ENCODE measurements at places on chromosomes 13 and 19.

DNA sequence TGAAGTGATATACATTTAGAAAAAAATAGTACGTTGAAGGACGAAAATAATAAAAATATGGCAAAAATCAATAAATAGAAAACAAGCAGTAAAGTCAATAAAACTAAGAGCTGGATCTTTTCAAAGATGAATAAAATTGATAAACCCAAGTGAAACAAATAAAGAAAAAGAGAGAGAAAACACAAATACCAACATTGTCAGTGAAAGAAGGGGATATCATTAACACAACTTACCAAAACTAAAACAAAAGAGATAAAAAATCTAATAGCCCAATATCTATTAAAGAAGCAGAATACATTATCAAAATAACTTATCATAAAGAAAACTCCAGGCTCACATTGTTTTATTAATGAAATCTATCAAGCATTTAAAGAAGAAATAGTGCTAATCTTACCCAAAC is 675.1 kb downstream of the UQCRFS1 start:
- DNase-seq, result no peak

- DNase-seq, result no peak
These were observed 11.1 kb downstream of the SLC44A2 start for GRCh38 chr19:10636304-10636972.

- no peak for DNase-seq
These were observed 22.1 kb downstream of the CD70 start for GRCh38 chr19:6568816-6569215.

DNA sequence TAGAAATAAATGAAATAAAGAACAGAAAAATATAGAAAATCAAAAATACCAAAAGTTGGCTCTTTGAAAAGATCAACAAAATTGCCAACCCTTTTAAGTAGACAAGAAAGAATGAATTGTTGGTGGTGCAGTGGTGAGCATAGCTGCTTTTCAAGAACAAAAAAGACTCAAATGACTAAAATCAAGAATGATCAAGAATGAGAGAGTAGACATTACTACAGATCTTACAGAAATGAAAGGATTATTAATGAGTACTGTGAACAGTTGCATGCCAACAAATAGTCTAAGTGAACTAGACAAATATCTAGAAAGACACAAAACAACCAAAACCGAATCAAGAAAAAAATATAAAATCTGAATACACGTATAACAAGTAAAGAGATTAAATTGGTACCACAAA is 53.9 kb downstream of the FNDC3A start:
- no peak for DNase-seq

DNA sequence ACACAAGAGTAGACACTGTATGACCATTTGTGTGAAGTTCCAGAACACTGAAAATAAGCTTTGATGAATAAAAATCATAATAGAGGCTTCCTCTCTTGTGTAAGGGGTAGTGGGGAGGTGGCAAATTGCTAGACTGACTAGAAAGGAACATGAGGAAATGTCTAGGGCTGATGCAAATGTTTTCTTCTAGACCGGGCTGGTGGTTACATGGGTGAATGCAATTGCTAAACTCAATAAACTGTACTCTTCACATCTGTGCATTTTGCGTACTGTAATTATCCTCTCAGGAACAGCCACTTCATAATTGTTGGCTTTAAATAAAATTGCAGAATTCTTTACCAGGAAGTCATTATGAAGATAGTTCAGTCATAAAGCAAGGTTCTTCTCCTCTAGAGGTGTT is 5.2 kb upstream of the KBTBD7 start:
- no peak for DNase-seq

DNA sequence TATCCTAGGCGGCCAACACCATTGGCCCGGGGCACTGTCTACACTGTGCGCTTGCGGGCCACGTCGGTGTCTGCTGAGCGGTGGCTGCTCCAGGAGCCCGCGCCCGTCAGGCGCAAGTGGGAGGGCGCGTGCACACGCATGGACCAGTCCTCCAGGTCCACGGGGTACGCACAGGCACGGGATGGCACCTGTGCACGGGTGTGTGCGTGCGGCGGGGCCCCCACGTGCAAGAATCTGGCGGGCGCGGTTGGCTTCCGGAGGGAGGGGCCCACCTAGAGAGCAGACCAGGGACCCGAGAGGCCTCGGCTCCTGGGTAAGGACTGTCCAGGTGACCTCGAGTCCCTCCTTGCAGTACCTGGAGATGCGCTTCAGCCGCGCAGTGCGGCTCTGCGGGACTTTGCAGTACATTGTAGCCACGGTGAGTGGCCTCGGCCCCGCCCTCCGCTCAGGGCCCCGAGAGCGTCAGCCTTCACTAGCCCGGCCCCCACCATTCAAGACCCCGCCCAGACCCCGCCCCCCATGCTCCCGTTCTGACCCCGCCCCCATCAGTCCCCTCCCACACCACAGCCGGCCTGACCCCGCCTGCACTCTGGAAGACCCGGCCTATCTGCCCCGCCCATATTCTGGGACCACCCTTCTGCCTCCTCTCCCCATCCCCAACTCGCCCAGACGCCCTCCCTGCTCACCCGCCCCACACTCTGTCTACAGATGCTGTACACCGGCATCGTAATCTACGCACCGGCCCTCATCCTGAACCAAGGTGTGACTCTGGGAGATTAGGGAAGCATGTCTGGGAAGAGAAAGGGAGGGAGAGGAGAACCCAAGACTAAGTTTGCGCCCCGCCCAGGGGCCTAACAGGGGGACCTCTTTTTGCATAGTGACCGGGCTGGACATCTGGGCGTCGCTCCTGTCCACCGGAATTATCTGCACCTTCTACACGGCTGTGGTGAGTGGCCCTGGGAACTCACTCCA is 2.3 kb downstream of the SLC5A5 start:
- DNase-seq, result no peak

DNA sequence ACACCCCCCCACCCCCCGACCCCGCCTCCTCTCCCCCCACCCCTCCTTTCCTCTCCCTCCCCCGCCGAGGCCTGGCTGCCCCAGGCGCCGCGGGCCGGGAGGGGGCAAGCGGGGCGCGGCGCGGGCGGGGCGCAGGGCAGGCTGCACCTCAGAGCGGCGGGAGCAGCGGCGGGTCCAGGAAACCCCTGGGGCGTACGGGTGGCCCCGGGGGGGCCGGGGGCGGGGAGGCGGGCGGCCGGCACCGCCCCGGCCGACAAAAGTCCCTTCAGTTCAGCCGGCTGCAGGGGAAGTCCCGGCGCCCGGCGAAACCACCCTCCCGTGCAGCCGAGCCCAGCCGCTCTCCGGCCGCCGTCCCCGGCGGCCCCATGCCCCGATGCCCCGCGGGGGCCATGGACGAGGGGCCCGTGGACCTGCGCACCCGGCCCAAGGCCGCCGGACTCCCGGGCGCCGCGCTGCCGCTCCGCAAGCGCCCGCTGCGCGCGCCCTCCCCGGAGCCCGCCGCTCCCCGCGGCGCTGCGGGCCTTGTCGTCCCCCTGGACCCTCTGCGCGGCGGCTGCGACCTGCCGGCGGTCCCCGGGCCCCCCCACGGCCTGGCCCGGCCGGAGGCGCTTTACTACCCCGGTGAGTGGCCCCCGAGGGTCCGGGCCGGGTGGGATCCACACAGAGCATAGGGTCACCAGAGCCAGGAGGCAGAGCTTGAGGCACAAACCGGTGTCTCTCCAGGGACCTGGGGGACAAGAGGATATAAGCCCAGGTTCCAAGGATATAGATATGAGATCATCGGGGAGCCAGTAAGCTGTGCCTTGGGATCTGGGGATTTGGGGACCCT is at the start of gene BCL3:
TSS of gene BCL3 (plus strand) at position 283 of the 829 bp plus-strand sequence. CDS start at position 366, 83 bp downstream.
- no peak for DNase-seq

DNA sequence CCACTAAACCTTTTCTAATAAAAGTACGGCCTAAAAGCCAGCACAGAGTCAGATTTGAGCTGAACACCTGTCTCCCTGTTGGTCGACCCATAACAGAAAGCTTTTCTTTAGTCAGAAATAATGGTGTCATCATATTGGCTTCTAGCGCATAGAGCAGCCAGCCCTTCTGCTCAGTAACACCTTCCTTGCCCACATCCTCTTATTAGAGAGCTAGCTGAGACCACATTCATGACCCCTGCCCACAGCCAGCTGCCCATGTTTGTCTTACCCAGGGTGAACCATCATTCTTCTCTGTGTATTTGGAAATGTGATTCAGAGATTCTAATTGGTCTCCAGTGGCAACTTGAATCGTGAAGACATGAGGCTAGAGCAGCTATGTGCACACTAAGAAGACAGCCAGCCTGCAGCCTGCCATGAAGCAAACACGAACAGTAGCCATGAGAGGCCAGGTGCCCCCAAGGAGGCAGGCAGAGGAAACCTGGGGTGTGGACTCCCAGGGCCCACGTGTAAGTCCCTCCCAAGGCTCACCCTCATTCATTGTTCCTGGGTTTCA is 82.3 kb upstream of the PDCD5 start:
- no peak for DNase-seq

DNA sequence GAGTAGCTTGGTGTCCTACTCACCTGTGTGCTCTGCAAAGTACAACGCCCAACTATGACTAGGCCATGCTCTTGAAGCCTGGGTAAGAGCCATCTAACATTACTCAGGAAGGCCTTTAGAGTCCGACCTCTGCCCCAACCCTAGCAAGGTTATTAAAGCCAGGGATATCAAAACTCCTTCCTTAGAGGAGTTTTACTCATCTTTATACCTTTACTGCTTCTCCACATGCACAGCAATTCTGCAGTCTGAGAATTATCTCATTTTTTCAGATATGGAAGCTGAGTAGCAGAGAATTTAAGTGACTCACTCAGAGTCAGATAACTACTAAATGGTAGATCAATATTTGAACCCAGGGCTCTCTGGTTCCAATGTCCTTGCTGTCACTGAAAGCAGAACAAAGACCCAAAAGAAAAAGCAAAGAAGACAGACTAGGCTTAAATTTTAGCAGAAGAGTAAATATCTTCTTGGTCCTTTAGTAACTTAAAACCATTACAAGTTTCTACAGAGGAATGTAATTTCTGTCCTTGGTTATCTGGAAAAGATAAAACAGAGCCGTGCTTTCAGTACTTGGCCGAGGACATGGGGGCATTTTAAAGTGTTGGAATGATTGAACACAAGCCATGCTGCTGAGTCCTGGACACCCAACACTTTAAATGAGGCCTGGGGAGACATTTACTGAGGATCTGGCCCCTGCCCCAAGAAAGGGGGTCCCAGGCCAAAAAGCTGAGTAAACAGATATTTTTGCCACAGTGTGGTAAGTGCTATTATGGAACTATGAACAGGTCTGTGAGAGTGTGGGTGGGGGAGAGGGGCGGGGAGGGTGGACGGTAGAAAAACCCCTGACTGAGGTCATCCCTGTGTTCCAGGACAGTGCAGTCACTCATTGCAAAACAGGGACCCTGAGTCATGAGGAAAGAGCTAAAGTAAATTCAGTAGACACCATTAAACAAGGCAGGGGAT is 18.4 kb upstream of the KPNA3 start:
- DNase-seq, result no peak

DNA sequence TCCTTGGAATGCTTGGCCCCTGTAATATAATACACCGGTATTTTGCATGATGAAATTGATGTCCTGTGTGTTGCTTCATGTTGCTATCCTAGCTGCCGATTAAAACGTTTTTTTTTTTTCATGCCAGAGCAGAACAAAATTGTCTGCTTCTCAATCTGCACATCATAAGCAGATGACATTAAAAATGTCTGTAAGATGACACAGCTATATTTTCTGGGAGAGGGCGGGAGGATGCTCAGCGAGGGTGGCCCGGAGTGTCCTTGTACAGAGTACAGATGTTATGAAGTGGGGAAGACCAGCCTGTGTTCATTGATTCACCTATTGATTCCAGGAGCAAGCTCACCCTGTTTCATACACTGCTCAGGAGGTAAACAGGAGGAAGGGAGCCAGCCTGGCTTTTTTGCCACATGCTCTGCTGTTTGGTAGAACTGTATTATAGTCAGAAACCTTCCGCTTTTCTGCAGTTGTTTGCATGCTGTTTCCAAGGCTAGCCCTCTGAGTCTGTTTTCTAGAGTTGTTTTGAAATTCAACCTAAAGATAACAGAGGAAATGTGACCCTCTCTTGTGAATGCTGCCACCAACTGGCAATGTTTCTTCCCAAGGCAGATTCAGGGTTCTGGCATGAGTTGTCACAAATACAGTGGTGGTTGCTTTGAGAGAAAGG is 4.7 kb upstream of the IRS2 start:
- DNase-seq, result no peak

DNA sequence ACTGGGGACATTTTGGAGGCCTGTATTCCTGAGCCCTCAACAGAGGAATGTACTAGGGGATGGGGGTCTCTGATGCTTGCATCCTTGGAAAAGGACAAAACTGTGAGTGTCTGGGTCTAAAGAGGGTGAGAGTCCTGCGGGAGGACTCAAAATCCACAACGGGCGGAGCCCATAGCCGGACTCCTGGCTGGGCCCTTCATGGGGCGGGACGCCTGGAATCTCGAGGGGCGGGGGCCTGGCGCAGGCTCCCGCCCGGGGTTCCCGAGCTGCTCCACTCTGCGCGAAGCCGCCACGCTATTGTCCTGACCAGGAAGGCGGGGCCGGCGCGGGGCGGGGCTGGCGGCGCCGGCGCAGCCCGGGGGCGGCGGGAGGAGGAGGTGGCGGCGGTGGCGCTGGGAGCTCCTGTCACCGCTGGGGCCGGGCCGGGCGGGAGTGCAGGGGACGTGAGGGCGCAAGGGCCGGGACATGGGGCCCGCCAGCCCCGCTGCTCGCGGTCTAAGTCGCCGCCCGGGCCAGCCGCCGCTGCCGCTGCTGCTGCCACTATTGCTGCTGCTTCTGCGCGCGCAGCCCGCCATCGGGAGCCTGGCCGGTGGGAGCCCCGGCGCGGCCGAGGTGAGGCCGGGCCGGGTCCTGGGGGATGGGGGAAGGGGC is at the start of gene APLP1:
TSS of gene APLP1 (plus strand) at position 403 of the 651 bp plus-strand sequence. CDS start at position 466, 63 bp downstream.
- DNase-seq, result no peak

DNA sequence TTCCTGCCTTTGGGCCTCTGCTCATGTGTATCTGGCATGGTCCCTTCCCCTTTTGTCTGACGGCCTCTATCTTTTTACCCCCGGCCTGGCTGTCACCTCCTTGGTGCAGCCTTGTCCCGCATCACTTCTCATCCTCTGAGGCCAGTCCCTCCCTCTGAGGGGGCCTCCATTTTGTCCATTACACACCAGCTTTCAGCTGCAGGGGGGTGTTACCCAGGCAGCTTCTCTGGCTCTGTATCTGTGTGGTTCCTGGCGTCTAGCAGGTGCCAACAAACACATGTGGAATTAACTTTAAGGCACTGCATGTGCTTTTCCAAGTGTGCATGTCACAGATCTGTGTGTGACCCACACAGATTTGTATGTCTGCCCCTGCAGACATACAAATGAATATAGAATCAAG is 52.4 kb downstream of the LYL1 start:
- DNase-seq, result no peak

DNA sequence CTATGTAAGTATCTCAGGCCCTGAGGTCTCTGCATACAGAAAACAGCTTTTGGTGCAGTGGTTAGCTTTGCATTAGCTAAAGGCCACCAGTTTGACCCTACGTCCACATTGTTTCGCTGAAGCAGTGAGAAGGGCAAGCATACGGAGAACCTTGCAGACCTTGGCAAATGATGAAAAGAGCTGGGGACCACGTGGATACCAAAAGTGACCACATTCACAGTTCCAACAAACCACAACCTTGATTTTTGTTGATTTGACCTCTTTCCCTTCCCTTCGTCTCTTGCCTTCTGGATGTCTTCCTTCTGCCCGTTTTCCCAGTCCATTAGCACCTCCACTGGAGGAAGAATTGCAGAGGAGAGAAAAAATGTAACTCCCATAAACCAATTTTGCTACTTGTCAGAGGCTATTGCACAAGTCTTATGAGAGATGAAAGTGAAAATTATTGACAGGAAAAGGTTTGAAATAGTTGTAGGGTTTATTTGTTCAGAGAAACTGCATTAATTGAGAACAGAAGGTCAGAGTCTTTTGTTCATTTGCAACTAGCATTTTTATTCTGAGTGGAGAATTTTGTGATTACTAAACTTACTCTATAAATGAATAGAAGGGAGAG is 293.9 kb upstream of the HTR2A start:
- DNase-seq, result no peak
